Sciatic nerve (tissue), 2 donors: ENCODE measurements at places on chromosomes 12 and 14. TPM values are rescaled to one million over a fixed set of nuclear protein-coding genes. Genes with fewer than 3 reads are reported as not detected.

The ZBTB42 gene
- 3.6 TPM for total RNA-seq

- no peak for DNase-seq
Observed at GRCh38 chr14:89652352-89652751, 235.3 kb upstream of the FOXN3 start.

DNA sequence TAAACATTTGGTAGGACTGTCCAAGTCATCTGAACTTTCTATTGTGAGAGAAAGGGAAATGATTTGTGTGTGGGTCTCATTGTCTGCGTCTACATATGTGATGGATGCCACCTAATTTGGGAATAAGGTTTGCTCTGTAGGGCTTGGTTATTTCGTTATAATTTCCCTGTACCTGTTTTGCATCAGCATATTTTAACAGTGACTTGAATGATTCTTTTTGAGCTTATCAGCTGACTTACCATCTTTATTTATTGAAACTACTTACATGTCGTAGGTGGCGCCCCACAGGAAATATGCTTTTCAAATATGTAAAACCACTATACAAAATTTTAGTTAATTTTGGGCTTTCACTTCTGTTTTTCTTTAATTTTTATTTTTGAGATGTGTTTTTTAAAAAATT is 56.5 kb upstream of the BCAT1 start:
- no peak for DNase-seq

GRCh38 chr12:12286441-12286840 is 19.6 kb upstream of the LRP6 start:
- DNase-seq: no peak
